ENCODE measurements at places on chromosomes 4 and X.
A peak's percentile ranks its signal among the peaks of the same experiment; 100 is the strongest.

- DNase-seq = peak; percentile 63
Measured at GRCh38 chrX:100447655-100448397, 37.8 kb upstream of the PCDH19 start.

DNA sequence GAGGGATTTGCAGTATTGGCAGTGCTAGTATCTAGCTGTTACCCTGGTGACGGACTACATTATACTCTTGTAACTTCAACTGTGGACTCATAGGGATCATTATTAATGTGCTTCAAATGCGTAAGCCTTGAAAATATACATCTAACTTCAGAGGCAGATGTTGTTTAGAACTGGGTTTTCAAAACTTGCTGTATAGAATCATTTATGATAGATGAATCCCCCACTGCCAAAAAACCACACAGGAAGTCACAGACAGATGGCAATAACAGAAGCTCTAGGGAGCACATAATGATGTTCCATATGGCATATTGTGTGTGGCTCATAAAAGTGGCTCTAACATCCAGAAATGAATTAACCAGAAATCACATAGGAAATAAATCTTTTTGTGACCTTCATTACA, 62.3 kb upstream of the RELL1 start:
- no peak for DNase-seq

DNA sequence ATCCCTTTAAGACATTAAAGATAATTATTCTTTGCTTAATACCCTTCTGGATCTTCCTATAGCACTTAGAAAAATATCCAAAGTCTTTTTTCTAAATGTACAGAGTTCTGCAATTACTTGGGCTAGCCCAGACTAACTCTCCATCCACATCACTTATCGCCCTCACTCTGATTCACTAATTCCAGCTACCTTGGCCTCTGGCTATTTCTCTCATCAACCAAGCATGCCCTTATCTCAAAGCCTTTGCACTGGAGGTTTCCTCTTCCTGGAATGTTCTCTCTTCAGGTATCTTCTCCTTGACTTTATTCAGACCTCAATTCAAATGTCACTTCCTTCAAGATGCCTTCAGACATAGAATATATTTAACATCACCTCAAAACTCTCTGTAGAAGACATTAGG, 345.1 kb upstream of the SMIM31 start:
- no peak for DNase-seq

DNA sequence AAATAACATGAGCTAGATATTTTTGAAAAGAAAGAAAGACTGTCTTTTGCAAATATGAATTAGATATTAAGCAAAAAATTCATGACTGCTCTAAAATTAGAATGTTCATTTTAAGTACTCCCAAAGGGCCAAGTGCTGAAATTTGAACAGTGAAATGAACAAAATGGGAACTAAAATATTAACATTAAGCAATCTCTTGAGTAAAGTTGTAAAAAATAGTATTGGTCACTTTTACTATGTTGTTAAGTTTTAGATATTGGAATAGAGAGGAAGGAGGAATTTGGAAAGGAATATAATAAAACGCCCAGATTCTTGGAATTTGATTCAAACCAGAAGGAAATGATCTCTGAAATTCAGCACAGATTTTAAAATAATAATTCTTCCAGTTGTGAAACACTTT, 125.9 kb upstream of the ANK2 start:
- no peak for DNase-seq

DNA sequence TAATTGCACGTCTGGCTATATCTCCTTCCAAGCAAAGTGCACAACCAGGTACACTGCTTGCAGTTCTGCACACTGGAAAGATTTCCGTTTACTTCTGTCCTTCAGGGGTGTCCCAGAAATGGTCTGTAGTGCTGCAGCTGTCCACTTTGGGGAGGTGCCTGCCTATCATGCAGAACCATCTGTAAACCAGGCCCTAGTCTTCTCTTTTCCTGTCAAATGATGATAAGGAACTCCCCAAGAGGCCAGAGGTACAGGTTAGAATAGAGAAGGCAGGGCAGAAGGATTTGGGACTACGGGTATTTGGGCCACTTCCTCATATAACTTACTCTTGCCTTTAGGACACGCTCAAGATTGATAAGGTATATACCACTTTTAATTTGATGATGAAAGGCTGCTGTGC, 746.9 kb downstream of the FAT4 start:
- no peak for DNase-seq

GRCh38 chr4:7761720-7762119, 177.9 kb downstream of the AFAP1 start:
- DNase-seq = peak; percentile 48

GRCh38 chrX:1023676-1024075, 188.8 kb downstream of the CRLF2 start:
- DNase-seq = no peak

DNA sequence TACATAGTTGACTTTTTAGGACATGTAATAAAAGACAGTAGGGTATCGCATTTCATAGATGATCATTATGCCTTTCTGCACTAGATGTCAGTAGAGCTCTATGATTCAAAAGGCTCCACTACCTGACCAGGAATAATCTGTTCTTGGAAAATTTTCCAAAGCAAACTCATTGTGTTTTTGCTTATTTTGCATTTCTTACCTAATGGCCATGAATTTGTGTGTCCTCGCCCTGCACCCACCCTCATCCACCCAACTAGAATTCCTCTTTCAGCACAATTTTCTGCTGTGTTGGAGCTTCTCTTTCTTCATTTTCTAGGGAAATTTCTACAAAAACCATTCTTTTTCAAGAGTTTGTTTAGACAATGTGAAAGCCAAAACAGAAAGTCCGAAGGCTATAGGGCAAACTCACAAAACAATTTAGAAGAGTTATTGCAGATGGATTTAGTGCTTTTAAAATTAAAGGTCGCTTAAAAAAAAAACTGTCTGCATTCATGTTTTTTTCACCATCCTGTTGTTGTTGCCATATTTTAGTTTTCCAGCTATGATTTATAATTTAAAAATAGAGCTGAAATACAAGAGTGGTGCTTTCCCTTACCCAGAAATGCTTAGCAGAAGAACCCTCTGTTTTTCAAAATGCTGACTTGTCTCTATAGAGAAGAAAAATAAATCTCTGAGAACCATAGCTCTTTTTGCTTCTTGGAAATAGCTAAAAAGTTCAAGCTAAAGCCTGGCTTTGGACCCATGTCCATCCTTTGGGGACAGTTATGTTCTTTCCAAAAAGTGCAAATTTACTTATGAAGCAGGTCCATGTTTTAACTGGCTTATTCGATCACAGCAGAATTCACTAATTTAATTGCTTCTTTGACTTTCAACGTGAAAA, 183.7 kb downstream of the SPATA18 start:
- DNase-seq = no peak

- no peak for DNase-seq
Measured at GRCh38 chr4:67714248-67714583, 13.3 kb upstream of the UBA6 start.

GRCh38 chr4:89929425-89930159, 34.9 kb downstream of the MMRN1 start:
- DNase-seq = no peak

GRCh38 chr4:185689407-185689806, 122.6 kb downstream of the SORBS2 start:
- DNase-seq = no peak

- no peak for DNase-seq
Measured at GRCh38 chr4:16457944-16458343, 231.7 kb upstream of the TAPT1 start.

DNA sequence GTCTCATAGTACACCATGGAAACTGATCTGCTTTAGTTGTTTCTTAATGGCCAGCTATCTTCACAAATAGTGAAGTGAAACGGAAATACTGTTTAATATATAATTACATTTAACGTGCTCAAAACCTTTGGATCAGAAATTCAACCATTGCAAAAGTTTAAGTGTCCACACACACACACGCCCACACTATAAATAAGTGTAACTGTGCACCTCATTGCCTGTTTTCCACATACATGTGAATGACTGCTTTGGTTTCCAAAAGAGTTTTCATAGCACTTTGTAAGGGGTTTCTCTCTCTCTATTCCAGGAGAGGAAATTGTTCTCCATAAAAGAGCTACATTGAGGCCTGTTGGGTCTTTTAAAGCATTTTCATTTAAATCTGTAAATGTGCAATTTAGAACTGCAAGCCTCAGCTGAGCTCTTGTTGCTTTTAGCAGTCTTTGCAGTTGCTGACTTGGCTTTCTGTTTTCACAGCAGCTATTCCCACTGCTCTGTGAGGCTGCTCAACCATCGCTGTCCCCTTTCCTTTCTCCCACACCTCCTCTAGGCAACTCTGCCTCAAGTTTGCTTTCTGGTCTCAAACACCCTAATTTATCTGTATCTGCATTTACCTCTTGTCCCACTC, 94.5 kb downstream of the RAPGEF2 start:
- DNase-seq = no peak

DNA sequence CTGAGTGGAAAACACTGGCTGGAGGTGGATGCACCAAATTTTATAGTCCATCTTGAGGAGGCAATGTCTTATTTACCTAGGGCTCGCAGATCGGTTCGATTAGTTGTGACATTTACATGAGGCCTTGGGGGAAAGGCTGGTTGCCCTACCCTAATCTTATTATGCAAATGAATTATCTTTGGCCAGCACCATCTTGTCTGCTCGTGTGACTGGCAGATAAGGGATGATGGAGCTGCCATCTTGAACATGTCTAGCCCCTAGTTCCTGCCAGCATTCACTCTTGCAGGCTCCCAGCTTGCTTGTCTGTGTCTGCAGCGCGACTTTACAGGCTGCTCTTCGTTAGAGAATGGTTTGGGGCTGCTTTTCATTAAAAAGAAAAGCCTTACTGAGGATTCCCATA, 61.9 kb downstream of the SEC24B start:
- no peak for DNase-seq

DNA sequence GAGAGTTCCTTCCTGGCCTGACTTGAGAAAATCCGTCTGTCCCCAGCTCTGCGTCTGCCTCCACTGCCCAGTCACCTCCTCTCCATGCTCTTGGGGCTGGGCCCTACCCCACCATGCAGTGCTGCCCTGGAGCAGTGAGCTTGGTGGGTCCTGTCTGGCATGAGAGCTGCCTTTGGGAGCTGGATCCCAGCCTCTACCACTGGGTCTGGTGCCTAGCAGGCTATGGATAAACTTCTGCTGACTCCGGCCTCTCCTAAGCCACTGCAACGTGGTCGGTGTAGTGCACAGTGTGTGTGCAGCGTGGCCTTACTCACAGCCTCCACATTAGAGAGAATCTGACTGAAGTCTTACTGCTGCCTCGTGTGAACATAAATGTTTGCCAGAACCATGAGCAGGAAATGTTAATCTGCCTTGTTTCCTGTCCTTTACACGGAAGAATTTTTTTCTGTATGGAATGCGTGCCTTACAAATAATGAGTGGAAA, 47.6 kb downstream of the HTT start:
- no peak for DNase-seq

- no peak for DNase-seq
Measured at GRCh38 chrX:8960957-8961468, 72.9 kb downstream of the FAM9B start.

DNA sequence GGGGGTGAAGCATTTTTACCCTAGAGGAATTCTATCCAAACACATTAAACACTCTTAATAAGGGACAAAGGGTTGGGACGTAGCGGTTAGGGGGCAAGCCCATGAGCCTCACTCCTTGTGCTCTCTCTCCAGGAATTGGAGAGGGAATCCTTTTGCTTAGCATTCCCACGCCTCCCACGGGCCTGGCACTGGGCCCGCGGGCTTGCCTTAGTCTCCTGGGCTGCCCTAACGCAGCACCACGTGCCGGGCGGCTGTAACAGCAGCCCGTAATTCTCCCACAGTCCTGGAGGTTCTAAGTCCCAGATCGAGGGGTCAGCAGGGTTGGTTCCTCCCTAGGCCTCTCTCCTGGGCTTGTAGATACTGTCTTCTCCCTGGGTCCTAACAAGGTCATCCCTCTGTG, 67.5 kb downstream of the TBL1X start:
- DNase-seq = no peak

- no peak for DNase-seq
Measured at GRCh38 chr4:117610706-117611308, 423.5 kb upstream of the NDST3 start.

DNA sequence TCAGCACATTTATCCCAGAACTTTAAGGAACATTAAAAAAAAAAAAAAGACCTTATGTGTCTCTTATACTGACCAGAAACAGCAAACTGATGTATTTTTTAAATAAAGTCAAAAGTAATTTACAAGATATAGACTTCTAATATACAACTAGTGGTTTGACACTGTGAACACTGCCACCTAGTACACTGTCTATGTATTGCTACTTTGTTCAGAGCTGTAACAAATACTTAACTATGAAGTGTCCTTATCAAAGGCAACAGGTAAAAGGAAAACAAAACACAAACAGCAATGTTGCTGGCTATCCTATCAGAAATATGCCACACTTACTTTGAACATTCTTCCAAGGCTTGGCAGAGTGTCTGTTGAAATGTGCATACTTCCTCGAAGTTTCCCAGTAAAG, 60.4 kb downstream of the CD40LG start:
- no peak for DNase-seq

- DNase-seq = no peak
Measured at GRCh38 chr4:15656038-15656470, 897 bp upstream of the FBXL5 start.

- DNase-seq = no peak
Measured at GRCh38 chrX:12955882-12956703, 18.8 kb upstream of the TMSB4X start.

DNA sequence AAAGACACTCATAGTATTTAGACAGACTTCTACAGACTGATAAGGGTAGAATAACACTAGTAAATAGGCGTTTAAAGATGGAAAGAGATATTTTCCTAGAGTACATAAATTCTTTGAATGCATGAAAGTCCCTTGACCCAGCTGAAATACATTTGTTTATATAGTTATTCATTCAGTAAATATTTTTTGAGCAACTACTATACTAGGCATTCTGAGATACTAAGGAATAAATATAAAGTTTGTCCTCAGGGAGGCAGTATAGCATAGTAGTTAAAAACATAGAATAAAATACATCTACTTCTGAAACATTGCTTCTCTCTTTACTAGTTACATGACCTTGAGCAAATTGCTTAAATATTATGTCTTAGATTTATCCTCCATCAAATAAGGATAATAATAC, 27.4 kb downstream of the HMGN5 start:
- no peak for DNase-seq

- DNase-seq = no peak
Measured at GRCh38 chr4:8681391-8681790, 88.8 kb downstream of the CPZ start.

DNA sequence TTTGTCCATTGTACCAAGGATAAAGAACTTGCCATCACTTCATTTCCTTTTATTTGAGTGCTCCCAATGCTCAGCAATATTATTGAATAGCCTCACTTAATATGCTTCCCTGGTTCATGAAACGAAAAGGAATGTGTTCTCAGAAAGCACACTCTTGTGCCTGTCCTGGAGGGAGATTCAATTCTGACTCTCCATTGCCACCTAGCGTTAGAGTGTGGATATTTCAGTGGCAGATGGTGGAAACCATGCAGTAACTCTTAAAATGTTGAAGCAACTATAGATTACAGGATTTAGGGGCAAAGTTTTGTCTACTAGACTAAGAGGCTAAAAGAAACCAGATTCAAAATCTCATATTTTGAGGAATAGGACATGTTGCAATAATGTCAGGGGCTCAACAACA, 36.0 kb downstream of the GAB3 start:
- DNase-seq = no peak

- peak; percentile 73 for DNase-seq
Measured at GRCh38 chrX:53441531-53442321, 7.6 kb upstream of the HSD17B10 start.
